Esophagus squamous epithelium (tissue), 5 donors: ENCODE measurements at places on chromosomes 6 and 20.

DNA sequence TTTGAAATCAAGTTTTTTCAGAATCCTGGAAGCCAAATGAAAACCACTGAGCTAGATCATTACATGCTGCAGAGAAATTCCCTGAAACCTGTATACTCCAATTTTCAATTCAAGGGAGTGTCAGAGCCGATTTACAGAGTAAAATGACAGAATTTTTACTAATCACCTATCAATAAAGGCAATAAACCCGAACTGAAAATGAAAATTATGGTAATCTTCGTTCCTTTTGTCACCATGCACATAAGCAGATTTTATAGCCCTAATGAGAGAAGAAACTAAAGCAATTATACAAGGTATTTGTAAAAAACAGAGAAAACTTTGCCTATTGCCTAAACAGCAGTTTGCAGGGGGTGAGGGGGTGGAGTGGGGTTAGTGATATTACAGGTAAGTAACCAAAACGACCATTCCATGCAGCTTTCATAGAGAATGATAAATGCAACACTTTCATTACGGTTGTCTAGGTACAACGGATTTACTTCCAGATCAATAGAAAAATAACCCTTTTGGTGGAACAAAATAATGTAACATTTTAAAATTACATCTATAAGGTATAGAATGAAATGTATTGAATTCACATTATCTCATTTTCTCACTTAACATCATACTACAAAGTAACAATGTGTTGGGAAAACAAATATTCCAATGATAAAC lies 115.2 kb upstream of the BEND6 start:
- no peak overlapping the region for H3K4me3 ChIP-seq
- peaks cover 8% of the 10 kb centered on the region for H3K4me1 ChIP-seq
- no peak for DNase-seq
- H3K27me3 ChIP-seq, result no peaks in the 10 kb centered on the region
- H3K36me3 ChIP-seq, result no peaks in the 10 kb centered on the region

GRCh38 chr6:120960761-120961160 lies 373.5 kb downstream of the TBC1D32 start:
- no peaks in the 10 kb centered on the region for H3K4me1 ChIP-seq
- no peak for DNase-seq

DNA sequence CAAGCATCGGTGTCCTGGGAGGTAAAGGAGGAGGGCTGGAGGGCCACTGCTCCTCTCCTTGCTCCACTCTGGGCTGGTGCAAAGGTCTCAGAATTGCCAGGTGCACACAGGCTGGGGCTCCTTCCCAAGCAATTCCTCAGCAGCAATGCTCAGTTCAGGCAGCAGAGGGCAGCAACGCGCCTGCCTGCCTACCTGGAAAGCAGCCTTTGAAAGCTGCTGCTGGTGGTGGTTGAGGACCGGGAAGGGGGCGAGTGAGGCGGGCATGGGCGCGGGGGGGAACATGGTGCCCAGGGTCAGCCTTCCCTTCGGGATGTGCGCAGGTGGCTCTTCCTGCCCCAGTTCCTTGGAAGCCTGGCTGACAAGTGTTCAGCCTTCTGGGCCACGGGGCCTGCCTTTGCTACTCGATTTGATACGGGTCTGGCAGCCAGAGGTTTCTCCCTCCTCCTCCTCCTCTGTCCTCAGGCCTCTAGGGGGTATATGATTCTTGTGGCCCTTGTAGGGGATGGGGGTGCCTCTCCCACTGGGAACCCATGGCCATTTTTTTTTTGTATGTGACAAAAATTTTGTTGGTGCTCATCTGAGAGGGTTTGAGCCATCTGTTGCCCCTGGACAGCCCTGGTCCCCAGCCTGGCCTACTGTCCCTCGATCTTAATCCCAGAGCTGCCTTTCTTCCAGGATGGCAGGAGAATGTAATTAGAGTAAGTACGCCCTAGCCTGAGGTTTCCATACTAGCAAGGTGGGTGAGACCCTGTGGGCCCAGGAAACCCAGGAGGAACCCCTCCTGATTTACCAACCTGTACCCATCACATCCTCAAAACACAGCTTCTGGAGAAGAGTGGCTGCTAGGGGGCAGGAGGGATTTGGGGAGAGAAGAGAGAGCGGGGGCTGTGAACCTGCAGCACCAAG lies 20.1 kb downstream of the MRPS18A start:
- no peaks in the 10 kb centered on the region for H3K36me3 ChIP-seq
- peaks cover 39% of the 10 kb centered on the region for H3K4me1 ChIP-seq
- no peaks in the 10 kb centered on the region for H3K27me3 ChIP-seq
- H3K27ac ChIP-seq, result peak overlapping the region; percentile 67

GRCh38 chr6:17907406-17908229 lies 79.8 kb downstream of the KIF13A start:
- H3K4me1 ChIP-seq, result peaks cover 54% of the 10 kb centered on the region
- H3K27me3 ChIP-seq, result no peaks in the 10 kb centered on the region
- H3K36me3 ChIP-seq, result no peaks in the 10 kb centered on the region
- H3K4me3 ChIP-seq, result no peak overlapping the region
- H3K27ac ChIP-seq, result peak overlapping the region; percentile 76

DNA sequence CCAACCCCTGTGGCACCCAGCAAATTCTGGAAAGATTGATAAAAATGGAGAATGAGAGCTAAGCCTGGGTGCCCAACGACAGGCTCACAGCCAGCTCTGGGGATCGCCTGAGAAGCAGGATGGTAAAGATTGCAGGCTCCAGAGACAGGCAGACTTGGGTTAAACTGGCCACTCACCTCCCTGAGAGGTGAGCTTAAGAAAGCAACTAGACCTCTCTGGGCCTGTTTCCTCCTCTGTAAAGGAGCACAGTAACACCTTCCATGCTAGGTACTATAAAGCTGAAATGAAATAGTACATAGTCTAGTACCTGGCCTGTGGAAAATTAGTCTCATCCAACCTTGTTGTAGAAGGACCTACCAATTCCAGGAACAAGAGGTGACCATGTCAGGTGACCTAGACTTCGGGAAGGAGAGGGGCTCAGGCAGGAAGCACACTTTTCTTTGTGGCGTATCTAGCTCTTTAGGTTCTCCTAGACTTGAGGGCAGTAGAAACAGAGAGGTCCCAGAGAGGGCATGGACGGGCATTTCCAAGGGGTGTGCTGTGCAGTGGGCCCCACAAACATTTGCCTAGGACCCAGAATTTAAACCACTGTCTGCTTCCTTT lies 142.8 kb upstream of the MYLIP start:
- no peaks in the 10 kb centered on the region for H3K27me3 ChIP-seq
- no peak for DNase-seq

GRCh38 chr6:11712760-11713159 lies 65.8 kb downstream of the ADTRP start:
- peaks cover 26% of the 10 kb centered on the region for H3K4me1 ChIP-seq
- H3K27me3 ChIP-seq, result no peaks in the 10 kb centered on the region
- H3K27ac ChIP-seq, result peak overlapping the region; percentile 31

GRCh38 chr6:140872885-140873284 lies 1259.8 kb upstream of the GJE1 start:
- no peaks in the 10 kb centered on the region for H3K4me1 ChIP-seq
- no peaks in the 10 kb centered on the region for H3K27me3 ChIP-seq
- no peaks in the 10 kb centered on the region for H3K36me3 ChIP-seq
- no peak overlapping the region for H3K27ac ChIP-seq
- H3K4me3 ChIP-seq, result no peak overlapping the region

- H3K36me3 ChIP-seq, result no peaks in the 10 kb centered on the region
- H3K4me3 ChIP-seq, result no peak overlapping the region
- no peak overlapping the region for H3K27ac ChIP-seq
- no peaks in the 10 kb centered on the region for H3K27me3 ChIP-seq
These were observed 995.3 kb upstream of the FLRT3 start for GRCh38 chr20:15332711-15333160.

DNA sequence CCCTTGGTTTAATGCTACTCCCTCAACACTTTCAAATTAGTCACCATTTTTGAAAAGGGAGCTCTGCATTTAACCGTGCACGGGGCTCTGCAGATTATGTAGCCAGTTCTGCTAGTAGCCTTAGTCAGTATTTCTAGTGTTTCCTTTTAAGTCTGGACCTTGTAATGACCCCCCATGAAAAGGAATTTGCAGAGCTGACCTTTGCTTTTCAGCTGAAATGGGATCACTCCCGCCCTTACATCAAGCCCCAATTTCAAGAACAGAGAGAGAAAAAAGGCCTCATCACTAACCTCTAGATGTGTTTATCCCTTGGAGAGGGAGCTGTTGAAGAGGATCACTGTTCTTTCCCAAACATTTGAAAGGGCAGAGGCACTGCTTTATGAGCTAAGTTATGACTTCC lies 490.7 kb upstream of the BTBD3 start:
- H3K4me3 ChIP-seq, result no peak overlapping the region
- no peaks in the 10 kb centered on the region for H3K4me1 ChIP-seq
- H3K27me3 ChIP-seq, result no peaks in the 10 kb centered on the region
- no peak overlapping the region for H3K27ac ChIP-seq
- no peaks in the 10 kb centered on the region for H3K36me3 ChIP-seq
- no peak for DNase-seq

DNA sequence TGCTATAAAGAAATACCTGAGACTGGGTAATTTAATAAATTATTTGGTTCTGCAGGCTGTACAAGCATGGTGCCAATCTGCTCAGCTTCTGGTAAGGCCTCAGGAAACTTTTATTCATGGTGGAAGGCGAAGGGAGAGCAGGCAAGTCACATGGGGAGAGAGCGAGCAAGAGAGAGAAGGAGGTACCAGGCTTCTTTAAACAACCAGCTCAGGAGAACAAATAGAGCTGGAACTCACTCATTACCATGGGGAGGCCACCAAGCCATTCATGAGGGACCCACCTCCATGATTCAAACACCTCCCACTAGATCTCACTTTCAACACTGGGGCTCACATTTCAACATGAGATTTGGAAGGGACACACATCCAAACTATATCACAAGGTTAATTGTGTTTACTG lies 44.9 kb upstream of the CRISP1 start:
- no peaks in the 10 kb centered on the region for H3K27me3 ChIP-seq
- no peak for DNase-seq
- H3K36me3 ChIP-seq, result no peaks in the 10 kb centered on the region
- peaks cover 21% of the 10 kb centered on the region for H3K4me1 ChIP-seq

DNA sequence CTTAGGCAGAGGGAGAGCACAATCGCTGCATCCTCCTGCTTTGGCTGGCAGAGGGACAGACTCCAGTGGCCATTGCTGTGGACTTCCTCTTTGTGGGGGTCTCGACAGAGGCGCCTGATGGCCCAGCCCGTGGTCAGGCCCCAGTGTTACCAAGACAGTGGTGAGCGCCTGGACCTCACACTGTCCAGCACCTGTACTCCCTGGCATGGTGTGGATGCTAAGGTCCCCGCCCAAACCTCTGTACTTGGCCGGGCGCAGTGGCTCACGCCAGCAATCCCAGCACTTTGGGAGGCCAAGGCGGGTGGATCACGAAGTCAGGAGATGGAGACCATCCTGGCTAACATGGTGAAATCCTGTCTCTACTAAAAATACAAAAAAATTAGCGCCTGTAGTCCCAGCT lies 2.3 kb upstream of the NTSR1 start:
- H3K36me3 ChIP-seq, result no peaks in the 10 kb centered on the region
- DNase-seq, result no peak
- no peak overlapping the region for H3K4me3 ChIP-seq
- H3K27ac ChIP-seq, result no peak overlapping the region

DNA sequence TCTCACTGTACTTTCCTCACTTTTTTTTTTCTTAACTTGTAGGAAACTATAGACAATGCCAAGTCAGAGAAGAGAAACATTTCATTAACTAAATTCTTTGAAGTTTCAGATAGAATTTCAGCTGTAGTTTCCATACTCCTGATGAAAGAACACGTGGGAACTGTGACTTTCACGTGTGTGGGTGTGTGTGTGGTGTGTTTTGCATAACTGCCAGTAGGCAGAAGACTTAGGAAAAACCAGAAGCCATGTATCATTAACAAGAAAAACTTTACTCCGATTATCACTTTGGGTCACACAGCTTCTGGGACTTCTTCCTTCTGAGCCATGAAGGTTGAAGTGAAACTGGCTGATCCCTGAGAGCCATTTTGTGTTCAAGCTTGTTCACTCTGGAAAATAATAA lies 483.3 kb downstream of the TFAP2B start:
- peaks cover 4% of the 10 kb centered on the region for H3K4me1 ChIP-seq
- H3K27ac ChIP-seq, result no peak overlapping the region
- H3K4me3 ChIP-seq, result no peak overlapping the region
- no peaks in the 10 kb centered on the region for H3K36me3 ChIP-seq
- no peak for DNase-seq

DNA sequence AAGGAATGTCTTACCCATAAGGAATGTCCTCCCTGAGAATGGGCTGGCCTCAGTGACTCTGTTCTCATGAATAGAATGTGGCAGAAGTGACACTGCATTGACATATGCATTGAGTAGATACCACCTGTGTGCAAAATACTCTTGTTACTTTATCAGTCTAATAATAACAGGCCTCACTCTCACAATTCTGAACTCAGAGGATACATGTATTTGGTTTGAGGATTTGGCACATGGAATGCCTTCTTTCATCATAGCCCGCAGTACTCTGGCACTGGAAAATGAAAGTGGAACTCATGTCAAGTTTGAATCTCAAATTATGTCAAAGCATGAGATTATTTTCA lies 52.9 kb upstream of the PLCB4 start:
- no peaks in the 10 kb centered on the region for H3K27me3 ChIP-seq
- H3K27ac ChIP-seq, result no peak overlapping the region
- DNase-seq, result no peak
- H3K4me1 ChIP-seq, result no peaks in the 10 kb centered on the region

DNA sequence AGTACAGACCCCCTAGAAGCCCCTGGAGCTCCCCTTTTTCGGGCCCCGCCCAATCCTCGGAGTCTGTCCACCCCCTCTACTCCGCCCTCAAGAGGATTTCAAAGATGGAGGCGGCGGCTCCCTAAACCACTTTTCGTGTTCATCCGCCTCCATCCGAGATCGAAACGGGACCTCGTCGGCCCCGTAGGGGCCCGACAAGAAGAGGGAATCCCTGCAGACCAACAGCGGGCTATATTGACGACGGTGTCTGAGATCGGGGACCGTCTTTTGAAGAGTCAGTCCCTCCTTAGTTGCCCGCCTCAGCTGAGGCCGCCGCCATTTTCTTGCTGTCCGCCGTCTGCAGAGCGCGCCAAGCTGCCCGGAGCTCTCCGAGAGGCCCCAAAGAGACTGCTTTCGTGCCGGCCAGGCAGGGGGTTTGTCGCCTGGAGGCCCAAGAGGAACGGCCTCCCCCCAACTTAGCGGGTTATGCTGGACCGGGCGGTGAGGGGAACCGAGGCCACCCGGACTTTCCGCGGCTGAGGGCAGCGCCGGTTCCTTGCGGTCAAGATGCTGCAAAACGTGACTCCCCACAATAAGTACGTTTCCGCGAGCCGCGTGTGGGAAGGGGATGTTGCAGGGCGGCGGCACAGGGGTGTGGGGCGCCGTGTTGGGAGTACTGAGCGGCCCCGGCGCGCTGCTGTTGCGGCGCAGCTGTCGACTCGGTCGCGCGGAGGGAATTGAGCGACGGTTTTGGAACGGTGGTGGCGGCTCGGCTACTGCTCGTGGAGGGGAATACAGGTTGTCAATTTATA lies 4.2 kb downstream of the BRD2 start:
- peaks cover 27% of the 10 kb centered on the region for H3K36me3 ChIP-seq
- H3K27ac ChIP-seq, result peak overlapping the region; percentile 100
- no peaks in the 10 kb centered on the region for H3K27me3 ChIP-seq
- H3K4me1 ChIP-seq, result peaks cover 43% of the 10 kb centered on the region
- no peak for DNase-seq
